ENCODE measurements at places on chromosomes 12 and 14.
A peak's percentile ranks its signal among the peaks of the same experiment; 100 is the strongest.

DNA sequence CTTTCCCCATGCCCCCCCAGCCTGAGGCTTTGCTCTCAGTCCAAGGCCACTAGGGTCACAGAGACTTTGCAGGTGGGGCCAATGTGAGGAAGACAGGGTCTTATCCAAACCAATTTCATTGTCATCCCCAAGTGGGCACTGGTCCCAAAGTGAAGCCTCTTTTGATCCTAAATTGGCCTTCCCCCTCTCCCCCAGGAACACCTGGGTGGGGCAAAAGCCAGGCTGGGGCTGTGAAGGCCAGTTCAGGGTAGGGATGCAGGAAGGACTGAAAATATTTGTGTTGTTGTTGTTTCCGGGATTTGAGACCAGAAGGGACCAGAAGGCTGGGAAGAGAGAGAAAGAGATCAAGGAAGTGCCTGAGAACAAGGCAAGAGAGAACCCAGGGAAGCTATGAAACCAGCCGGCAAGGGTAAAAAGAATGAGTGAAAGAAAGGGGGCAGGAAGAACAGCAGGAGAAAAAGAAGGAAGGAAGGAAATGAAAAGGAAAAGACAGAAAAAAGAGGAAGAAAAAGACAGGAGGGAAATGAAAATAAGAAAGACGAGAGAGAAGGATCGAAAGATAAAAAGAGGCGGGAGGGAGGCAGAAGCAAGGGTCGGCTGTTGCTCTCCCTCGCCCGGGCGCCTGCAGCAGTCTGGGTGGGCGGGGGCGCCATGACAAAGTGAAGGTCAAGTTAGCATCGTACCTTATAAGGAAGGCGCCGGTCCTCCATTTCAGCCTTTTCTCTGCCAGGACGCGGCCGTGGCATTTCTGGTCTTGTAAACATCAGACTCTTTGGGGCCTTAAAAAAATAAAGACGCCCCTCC, 7.4 kb upstream of the HOXC11 start:
- DNase-seq, result no peak

- no peak for DNase-seq
These were observed 4.4 kb upstream of the CEBPE start for GRCh38 chr14:23123419-23123818.

- no peak for DNase-seq
These were observed 42.8 kb downstream of the AMN start for GRCh38 chr14:102965282-102965681.

DNA sequence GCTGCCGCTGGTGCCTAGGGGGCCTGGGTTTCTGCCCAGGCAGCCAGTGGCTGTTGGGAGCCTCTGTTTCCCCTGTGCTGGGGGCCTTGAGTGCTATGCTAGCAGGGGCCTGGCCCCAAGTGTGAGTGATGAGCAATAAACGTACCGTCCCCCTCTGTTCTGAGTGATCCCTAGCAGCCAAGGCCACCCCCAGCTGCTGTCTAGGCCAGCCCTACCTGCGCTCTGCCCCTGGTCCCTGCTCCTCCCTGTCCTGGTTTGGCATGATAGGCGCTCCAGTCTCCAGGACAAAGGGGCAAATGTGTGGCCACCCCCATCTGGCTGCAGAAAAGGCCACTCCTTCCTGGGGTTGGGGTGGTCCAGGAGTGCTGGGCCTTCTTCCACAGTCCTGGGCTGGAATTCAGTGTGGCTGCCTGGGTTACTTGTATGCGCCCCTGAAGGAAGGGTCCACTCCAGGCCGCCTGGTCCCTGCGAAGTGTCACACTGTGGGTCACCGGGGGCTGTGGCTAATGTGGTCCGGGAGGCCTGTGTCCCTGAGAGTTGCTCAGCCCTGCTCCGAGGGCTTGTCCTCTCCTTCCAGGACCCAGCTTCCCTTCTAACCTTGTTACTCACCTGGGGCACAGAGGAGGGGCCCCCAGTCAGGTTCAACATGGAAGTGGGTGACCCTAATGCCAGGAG, 7.0 kb downstream of the TRMT61A start:
- no peak for DNase-seq

GRCh38 chr12:108360487-108360886, 21.4 kb upstream of the CMKLR1 start:
- no peak for DNase-seq

DNA sequence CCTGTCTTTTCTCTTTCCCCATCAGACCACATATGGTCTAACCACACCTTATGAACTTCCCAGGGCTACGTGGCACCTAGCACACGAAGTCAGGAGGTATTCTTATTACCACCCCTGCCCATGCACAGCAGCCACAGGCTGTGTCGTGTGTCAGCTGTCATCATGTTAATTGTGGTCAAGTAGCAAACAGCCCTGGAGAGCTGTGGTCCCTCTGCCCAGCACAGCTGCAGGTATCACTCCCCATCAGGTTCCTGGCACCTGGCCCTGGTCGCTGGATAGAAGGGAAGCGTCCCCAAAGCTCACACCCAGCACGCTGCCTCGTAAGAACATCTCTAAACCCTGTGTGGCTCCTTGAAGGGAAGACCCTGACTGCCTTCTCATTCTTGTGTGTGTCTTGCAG, 45.4 kb downstream of the CLMN start:
- DNase-seq, result no peak

- DNase-seq, result no peak
These were observed 174.0 kb downstream of the EGLN3 start for GRCh38 chr14:33776871-33777270.

- DNase-seq, result no peak
These were observed 10.0 kb downstream of the STAC3 start for GRCh38 chr12:57240926-57241401.

DNA sequence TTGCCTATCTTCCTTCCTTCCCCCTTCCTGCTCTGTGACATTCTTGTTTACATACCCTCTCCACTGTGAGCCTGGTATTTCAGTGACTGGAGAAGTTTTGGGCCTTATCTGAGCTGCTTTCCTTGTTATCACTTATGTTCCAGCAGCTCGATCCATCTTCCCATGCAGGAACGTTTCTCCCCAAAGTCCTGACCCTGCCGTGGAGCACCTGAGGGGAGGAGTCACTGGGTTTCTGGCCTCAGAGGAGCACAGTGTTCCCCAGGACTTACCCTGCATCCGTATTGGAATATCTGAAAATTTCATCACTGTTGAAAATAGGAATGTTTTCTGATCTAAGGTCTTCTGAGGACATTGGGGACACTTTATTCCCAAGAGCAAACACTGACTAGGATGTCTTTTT, 141.8 kb downstream of the CACNA1C start:
- DNase-seq, result no peak

DNA sequence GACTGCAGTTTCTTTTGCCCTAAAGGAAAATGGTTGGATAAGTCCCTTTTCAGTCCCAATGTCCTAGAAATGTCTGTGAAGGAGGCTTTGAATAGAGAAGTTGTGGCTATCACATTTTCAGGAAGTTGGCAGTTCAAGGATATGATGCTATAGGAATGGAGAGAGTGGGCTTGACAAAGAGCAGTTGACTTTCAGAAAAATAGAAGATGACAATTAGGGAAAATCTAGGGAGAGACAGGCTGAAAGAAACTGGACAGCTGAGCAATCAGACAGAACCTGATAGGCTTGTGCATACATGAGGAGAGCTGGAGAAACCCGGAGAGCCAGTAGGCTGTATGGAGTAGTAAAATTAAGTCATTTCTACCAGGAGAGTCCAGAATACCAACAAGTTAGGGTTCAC, 50.5 kb downstream of the LMNTD1 start:
- DNase-seq, result no peak

GRCh38 chr12:94100211-94100627, 48.2 kb upstream of the PLXNC1 start:
- DNase-seq, result no peak

DNA sequence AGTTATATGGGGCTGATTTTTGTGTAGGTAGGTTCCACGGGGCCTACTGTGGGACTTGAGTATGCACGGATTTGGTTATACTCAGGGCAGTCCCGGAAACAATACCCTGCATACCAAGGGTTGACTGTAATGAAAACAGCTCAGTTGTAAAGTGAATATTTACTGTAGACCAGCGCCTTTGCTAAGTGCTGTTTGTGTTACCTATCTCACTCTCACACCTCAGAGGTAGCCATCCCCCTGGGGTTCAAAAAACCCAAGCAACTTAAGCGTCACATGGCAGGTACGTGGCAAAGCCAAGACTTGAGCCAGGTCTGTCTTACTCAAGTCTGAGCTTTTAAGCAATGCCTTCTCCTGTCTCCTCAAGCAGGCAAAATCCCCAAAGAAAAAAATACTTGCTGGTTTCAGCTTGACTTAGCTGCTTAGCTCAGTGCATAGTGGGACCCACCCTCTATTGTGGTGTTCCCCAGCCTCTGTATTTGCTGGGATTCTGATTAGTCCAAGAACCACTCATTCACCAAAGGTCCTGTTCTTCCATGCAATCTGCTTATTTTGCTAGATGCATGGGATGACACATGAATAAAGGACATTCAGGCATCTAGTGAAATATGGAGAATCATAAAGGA, 34.2 kb upstream of the STRN3 start:
- DNase-seq, result no peak

DNA sequence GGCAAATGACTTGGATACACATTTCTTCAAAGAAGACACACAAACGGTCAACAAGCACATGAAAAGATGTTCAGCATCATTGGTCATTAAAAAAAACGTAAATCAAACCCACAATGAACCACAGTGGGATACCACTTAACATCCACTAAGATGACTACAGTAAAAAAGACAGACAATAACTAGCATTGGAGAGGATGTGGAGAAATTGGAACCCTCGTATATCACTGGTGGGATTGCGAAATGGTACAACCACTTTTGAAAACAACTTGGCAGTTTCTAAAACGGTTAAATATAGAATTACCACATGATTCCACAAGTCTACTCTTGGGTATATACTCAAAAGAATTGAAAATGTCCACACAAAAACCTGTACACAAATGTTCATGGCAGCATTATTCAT, 25.2 kb upstream of the PPFIBP1 start:
- DNase-seq, result no peak

GRCh38 chr14:54908190-54908589, 5.6 kb upstream of the GCH1 start:
- no peak for DNase-seq

DNA sequence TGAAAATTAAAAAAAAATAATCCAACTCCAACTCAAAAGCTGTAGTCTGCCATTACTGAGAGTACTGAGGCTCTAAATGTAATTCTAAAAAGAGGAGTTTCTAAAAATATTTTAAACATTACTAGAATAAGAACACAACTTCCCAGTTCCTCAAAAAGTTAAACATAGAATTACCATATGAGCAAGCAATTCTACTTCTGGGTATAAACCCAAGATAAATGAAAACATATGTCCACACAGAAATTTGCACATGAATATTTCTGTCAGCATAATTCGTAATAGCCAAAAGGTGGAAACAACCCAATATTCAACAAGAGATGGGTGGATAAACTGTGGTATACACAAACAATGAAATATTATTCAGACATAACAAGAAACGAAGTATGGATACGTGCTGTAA, 15.0 kb upstream of the NR2C1 start:
- DNase-seq, result no peak

DNA sequence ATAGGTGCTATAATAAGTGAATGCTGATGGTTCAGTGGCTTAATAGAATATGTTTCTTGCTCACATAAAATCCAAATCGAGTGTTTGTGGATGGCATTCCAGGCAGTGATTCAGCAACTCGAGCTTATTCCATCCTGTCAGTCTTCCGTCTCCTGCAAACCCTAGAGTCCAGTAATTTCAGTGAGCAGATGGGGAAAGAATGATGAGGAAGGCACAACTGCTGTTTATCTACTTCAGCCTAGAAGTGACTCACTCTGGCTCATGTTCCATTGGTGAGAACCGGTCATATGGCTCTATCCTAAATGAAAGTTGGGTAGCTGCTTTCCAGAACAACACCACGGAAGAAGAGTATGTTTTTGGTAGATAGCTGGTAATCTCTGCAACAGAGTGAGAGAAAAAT, 421.8 kb upstream of the PDE3A start:
- no peak for DNase-seq

DNA sequence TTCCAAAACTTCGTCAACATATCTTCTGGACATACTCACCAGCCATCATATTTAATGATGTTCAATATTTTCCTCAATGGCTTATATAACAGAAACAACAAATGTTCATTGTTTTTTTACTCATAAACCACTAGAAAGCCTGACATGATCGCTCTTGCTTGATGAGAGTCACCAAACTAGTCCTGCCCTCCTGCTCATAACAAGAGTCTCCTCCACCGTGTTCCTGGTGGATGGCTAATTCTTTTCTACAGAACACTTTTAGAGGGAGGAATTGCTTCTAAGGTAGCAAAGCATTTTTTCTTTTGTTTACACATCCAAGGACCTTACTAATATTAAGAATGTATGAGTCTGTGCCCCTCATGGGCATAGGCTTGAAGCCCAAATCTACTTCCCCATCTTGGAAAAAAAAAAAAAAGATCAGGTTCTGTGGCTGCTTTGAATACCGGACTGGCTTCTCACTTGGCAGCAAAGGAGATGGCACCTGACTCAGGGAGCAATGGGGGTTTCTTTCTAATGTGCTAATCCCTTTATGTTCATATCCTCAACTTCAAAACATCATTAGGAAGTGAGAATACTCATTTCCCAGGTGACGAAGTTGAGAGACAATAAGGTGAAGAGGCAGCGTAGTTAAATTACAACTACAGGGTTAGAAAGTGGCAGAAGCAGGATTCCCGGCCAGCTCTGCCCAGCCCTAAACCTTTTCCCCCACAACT, 188.8 kb downstream of the EPS8 start:
- no peak for DNase-seq

GRCh38 chr12:65900912-65901672, 76.8 kb downstream of the HMGA2 start:
- DNase-seq, result no peak

- DNase-seq, result no peak
These were observed 11.7 kb downstream of the TTC7B start for GRCh38 chr14:90804292-90805083.

DNA sequence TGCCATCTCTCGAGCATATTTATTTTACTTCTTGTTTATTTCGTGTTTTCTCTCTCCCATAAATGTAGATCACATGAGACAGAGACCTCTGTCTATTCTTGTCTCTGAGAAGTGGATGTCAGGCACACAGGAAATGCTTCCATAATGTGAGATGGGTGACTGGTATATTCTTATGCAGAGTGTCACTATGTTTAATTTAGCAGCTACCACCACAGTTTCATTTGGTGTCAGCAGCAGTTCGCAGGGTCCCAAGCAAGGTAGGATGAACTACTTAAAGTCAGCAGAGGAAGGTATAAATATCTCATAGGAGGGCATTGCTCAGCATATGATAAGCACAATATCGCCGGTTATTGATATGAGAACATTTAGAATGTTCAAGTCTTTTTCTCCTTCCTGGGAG, 180.9 kb upstream of the CNTN1 start:
- no peak for DNase-seq

- DNase-seq, result no peak
These were observed 8.3 kb upstream of the C14orf180 start for GRCh38 chr14:104571246-104571645.

- no peak for DNase-seq
These were observed 4.9 kb upstream of the KIF26A start for GRCh38 chr14:104133496-104133895.

GRCh38 chr14:65164068-65164824, 61.9 kb upstream of the MAX start:
- peak; percentile 40 for DNase-seq

- DNase-seq, result no peak
These were observed 102.5 kb downstream of the FGD4 start for GRCh38 chr12:32501835-32502333.

- DNase-seq, result no peak
These were observed 20.5 kb downstream of the PSMC1 start for GRCh38 chr14:90276646-90277367.

- DNase-seq, result no peak
These were observed 61.4 kb downstream of the WSCD2 start for GRCh38 chr12:108190529-108190928.

All from stimulated activated CD4-positive, alpha-beta T cell treated with anti-CD3 and anti-CD28 coated beads, Interleukin-1b, Interleukin-23, amount 100 ng/mL, for 4 hours (primary cell).